ENCODE measurements at places on chromosomes 2 and 18. TPM values are rescaled to one million over a fixed set of nuclear protein-coding genes. Genes with fewer than 3 reads are reported as not detected.

MFF gene
- 64.2 TPM for total RNA-seq

PLCL1 gene
- 0.51 TPM for total RNA-seq

IL36A gene
- not detected for total RNA-seq

ABHD1 gene
- not detected for total RNA-seq

SCYGR4 gene
- total RNA-seq, result not detected

FKBP7 gene
- 14.0 TPM for total RNA-seq

MOCOS gene
- total RNA-seq, result 0.34 TPM

ZBTB7C gene
- under 0.01 TPM for total RNA-seq

VWA3B gene
- not detected for total RNA-seq

- no peak for DNase-seq
Observed at GRCh38 chr2:157792335-157793052, 83.6 kb downstream of the ACVR1 start.

- no peak for DNase-seq
Observed at GRCh38 chr18:55220523-55220922, 261.3 kb upstream of the CCDC68 start.

GRCh38 chr2:203413796-203414195 lies 85.6 kb downstream of the ABI2 start:
- peak; percentile 54 for DNase-seq

- DNase-seq, result no peak
Observed at GRCh38 chr2:69395866-69396265, 8.8 kb upstream of the GFPT1 start.

DNA sequence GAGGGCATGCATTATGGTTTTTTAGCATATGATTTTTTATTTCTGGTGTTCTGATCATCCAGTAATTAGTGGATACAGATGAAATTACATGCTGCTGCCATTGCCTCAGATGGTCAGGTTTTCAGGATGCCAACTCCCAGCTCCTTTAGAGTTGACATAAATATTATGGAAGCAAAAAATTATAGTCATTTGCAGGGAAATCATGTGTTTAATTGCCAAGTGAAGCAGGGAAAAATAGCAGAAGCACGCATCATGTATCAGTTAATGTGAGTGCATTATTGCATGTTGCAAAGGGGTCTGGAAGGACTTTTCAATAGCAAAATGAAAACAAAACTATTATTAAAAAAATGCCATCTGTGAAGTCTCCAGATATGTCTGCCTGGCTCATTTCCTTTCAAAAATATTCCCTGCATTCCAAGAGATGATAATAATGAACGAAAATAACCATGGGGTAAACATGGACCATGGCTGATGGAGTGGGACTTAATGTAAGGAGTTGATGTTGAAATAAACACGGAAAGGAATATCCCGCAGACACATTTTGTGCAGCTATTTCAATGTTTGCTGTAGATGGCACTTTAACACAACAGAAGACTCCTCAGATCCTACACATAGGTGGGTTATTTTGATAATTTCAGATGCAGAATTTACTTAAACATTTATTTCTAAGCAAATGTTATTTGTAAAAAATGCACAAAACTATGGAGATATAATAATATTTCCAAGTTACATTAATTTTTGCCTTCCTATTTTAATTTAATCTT lies 87.7 kb upstream of the DYNAP start:
- DNase-seq, result no peak

GRCh38 chr2:190470256-190470826 lies 62.2 kb downstream of the MFSD6 start:
- DNase-seq, result peak; percentile 51

GRCh38 chr2:212905640-212906201 lies 245.7 kb downstream of the IKZF2 start:
- DNase-seq, result peak; percentile 41

- DNase-seq, result no peak
Observed at GRCh38 chr2:6878549-6878948, 972 bp downstream of the RSAD2 start.

DNA sequence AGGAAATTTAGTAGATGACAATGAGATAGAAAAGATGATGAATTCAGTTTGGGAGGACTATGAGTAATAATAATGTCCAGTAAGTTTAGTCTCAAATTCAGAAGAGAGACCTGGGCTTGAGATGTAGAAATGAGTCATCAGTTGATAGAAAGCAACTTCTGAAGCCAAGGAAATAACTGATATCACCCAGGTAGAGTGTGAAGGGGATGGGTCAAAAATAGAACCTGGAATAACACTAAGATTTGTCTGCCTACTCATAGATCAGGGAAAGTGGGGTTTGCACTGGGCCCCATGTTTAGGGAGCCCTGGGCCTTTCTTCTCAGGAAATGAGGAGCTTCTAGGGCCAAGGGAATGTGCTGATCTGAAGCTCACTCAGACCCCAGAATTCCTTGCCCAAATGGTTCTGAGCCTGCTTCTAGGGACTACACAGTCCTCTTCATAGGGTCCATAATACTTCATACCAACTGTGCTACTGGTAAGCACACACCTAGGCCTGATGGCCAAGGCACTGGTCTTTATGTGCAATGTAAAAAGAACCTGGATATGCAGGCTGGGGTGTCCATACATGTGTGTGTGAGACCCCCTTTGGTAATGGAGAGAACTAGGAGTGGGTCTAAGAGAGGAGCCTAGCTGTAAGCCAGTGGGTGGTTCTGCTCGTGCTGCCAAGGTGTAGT lies 141.2 kb downstream of the IKZF2 start:
- no peak for DNase-seq

GRCh38 chr18:13530879-13531387 lies 195.4 kb downstream of the FAM210A start:
- DNase-seq, result peak; percentile 83

DNA sequence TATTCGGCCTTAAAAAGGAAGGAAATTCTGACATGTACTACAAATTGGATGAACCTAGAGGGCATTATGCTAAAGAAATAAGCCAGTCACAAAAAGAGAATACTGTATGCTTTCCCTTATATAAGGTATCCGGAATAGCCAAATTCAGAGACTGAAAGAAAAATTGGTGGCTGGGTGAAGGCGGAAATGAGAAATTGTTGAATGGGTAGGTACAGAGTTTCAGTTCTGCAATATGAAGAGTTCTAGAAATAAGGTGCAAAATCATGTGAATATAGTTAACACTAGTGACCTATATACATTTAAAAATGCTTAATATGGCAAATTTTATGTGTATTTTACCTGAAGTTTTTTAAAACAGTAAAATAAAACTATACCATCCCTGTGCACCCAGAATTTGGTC lies 43.1 kb downstream of the RMP24 start:
- no peak for DNase-seq

GRCh38 chr2:215460682-215461382 lies 25.0 kb upstream of the FN1 start:
- DNase-seq, result peak; percentile 13

DNA sequence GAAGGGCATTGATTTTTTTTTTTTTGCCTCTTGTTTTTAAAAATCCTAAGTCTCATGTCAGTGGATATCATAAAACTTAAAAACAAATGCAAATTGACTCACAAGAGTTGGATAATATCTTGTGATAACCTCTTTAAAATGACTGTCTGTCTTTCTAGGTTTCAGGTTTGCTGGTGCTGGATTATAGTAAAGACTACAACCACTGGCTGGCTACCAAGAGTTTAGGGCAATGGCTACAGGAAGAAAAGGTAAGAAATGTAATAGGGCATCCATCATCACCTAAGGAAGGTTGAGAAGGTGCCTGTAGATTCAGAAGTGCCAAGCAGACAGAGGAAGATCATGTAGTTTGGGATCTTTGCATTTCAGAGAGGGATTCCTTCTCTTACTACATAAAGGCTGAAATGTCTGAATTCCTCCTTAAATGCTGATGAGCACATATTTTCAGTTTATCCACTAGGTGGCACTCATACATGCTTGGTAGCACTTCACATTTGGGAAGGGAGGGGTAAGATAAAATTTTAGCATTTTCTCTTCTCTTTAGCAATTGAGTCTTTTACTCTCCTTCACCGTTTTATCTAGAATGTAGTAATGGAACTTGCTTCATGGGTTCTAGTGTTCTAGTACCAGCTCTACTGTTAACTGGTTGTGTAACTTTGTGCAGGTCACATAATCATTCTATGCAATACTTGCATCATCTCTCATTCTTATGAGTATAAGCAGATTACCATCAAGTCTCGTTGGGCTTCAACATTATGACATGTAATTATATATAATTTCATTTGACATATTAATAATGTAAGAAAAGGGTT lies 21.1 kb downstream of the CPS1 start:
- DNase-seq, result peak; percentile 58

DNA sequence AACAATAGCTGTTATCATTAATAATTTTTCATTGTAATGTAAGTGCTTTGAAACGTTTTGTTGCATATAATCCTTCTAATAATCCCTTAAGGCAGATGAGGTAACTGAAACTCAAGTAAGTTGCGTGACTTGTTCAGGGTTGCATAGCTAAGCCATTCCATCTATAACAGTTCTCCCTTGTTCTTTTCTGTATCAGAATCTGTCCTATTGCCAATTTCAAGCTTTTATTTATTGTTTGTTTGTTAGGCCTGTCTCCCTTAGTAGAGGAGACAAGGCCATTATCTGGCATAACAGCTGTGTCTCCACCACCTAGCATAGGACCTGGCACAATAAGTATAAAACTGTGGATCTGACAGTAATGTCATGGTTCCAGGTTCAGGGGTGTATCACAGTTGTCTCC lies 19.4 kb downstream of the BABAM2 start:
- DNase-seq, result no peak

GRCh38 chr2:203583701-203584100 lies 48.6 kb upstream of the RAPH1 start:
- peak; percentile 73 for DNase-seq

DNA sequence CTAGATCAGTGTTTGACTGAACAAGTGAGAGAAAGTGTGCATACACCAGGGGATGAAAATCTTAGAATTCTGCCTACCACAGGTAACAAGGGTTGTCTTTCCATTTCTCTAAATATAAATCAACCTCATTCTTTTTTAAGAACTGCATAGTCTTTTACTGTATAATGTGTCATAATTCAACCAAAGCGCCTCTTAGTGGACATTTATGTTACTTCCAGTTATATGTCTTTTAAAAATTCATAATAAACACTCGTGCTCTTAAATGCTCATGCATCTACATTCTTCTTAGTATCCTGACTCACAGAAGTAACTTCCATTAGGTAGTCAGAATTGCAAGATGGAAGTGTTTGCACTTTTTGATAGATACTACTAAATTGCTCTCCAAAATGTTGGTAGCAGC lies 76.2 kb downstream of the CHRNA1 start:
- DNase-seq, result peak; percentile 62

DNA sequence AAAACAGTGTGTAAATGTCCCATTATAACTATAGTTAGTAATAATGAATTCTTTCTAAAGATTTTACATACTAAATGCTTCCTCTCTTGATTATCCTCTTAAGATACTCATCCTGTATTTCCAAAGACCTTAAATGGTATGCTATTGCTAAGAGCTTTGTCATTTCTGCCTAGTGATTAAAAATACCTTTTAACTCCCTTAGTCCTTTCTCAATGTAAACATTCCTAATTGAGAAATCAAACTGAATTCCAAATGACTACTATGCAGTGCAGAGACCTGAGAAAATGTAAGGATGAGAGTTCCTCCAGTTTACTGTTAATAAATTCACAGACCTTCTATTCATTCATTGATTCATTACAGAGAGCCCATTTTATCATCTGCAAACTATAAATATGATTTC lies 86.9 kb downstream of the SOS1 start:
- no peak for DNase-seq

DNA sequence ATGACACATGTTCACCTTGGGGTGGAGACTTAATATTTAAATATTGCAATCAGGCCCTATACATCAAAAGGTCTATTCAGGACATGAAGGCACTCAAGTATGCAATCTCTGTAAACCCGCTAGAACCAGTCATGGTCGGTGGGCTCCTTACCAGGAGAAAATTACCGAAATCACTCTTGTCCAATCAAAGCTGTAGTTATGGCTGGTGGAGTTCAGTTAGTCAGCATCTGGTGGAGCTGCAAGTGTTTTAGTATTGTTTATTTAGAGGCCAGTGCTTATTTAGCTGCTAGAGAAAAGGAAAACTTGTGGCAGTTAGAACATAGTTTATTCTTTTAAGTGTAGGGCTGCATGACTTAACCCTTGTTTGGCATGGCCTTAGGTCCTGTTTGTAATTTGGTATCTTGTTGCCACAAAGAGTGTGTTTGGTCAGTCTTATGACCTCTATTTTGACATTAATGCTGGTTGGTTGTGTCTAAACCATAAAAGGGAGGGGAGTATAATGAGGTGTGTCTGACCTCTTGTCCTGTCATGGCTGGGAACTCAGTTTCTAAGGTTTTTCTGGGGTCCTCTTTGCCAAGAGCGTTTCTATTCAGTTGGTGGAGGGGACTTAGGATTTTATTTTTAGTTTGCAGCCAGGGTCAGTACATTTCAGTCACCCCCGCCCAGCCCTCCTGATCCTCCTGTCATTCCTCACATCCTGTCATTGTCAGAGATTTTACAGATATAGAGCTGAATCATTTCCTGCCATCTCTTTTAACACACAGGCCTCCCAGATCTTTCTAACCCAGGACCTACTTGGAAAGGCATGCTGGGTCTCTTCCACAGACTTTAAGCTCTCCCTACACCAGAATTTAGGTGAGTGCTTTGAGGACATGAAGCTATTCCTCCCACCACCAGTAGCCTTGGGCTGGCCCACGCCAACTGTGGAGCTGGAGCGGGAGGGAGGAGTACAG lies 108.1 kb downstream of the XRCC5 start:
- peak; percentile 69 for DNase-seq

DNA sequence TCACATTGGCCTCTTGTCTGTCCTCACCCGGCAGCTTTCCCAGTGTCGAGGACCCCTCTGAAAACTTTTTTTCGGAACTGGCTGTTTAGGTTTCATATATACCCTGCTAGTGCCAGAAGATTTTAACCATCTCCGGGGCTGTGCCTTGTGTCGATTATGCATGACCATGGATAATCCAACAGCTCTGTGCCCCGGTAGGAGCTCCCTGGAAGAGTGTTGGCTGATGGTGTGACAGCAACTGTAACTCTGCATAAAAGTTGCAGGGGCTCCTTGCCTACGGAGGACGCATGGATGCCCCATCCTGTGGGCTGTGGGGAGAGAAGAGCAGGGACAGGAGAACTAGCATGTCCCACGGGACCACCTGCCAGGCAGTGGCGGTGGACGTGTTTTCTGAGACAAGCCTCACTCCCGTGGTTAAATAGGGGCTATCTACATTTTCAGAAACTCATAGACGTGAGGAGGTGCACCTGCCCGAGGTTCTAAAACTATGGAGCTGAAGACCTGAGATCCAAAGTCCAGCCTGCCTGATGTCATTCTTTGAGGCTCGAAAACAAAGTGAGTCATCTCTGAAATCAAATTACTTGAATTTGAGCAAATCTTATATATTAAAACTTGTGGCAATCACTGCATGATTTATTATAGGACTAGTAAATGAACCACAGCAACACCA lies 437.2 kb upstream of the HS6ST1 start:
- no peak for DNase-seq

GRCh38 chr2:131041402-131042147 lies 51.7 kb downstream of the FAM168B start:
- DNase-seq, result no peak

DNA sequence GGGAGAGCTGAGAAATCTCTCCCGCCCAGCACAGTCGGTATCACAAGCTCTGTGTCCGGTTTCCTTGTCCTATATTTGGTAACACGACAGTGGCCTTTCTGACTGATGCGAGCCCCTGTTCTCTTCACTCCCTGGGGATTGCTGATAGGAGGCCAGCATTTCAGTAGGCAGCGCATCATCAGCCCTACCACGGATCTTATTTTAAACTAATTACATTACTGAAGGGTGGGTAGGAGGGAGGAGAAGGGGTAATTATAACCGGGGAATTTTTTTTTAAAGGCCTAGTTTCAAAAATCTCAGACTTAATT lies 125.6 kb upstream of the LGALSL start:
- DNase-seq, result no peak
